Adipocyte (in vitro differentiated cells): ENCODE measurements at places on chromosomes 11 and 22.

GRCh38 chr11:86489442-86489841, 114.8 kb downstream of the CCDC81 start:
- DNase-seq, result no peak

DNA sequence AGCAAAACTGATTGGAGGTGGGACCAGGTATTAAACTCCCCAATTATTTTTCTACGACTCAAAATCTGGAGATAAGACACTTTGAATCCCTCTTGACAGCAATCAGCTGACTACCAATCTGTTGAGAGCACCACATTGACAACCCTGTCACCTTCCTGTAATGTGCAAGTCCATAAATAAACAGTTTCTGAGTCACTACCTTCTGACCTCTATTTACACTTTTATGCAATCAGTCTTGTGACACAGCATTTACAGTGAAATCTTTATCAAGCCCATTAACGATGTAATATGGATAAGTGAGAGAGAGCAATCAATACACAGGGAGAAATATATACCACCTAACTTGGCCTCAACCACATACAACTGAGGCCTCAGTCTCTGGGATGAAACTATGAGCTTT, 283.7 kb upstream of the ANO5 start:
- no peak for DNase-seq

DNA sequence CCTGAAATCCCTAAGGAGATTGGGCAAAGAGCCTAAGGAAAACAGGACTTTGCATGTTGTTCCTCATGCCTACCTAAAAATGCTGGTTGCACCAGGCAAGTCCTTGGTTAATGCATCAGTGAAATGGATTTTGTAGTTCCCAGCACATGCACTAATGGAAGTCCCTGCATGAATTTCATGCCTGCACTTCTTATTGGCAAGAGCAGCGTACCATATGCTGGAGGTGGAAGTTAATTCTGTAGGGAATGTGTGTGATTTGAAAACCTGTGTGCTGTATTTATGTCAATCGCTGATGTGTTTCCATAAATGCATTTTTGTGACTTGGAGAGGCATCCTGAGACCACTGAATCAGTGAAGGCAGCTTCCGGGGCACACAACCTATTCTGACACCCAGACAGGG, 140.3 kb upstream of the MTNR1B start:
- no peak for DNase-seq

- DNase-seq, result no peak
These were observed 42.5 kb upstream of the GAL start for GRCh38 chr11:68641880-68642279.

DNA sequence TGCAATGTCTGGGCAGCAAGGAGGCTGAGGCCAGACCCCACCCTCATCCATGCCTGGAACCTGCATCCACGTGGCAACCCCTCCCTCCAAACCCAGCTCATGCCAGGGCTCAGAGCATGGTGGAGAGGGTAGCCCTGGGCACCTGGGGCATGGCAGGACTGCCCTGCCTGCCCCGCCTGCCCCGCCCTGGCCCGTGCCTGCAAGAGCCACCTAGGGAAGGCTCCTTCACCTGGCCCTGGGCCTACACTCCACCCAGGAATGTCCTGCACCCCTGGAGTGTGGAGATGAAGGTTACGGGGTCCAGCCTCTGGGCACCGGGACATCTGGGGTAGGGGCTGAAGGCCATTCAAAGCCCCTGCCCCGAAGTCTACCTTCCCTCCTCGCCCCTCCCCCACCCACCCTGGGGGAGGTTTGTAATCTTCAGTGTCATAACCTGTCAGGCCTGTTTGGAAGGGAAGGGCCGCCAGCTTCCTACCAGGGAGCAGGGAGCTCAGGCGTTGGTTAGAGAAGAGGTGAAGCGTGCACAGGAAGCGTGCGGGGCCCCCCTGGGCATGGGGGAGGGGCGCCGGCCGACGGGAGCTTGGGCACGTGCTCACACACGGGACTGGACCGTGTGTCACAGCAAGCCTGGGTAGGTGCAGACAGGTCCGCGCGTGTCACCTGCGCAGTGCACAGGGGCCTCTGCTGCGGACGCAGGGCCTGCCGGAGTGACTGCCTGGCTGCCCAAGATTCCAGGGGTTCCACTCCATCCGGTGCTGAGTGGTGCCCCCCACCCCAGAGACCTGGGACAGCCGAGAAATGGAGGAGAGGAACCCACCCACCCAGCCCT, 30.7 kb upstream of the TH start:
- no peak for DNase-seq

- DNase-seq, result no peak
These were observed 82.4 kb downstream of the MYEOV start for GRCh38 chr11:69376155-69377028.

- no peak for DNase-seq
These were observed 238.0 kb upstream of the NARS2 start for GRCh38 chr11:78812513-78813293.

GRCh38 chr11:46641639-46642038, 24.3 kb downstream of the ATG13 start:
- DNase-seq, result no peak

DNA sequence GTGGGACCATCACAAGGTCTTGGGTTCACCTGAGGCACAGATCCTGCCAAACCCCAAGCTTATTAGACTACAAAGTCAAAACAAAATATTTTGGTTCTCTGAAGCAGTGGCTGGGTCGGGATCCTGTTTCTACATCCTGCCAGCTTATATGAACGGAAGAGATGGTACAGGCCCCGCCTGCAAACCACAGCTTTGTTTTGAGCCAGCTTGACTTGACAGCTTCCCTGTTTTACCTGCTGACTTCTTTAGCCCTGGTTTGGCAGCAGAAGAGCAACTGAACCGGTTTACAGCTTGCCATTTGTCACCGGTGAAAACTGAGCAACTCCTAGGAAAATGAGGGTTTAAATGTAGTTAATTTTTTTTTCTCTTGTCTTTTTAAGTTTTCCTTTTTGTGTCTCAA, 11.4 kb downstream of the PACS1 start:
- peak; percentile 47 for DNase-seq

DNA sequence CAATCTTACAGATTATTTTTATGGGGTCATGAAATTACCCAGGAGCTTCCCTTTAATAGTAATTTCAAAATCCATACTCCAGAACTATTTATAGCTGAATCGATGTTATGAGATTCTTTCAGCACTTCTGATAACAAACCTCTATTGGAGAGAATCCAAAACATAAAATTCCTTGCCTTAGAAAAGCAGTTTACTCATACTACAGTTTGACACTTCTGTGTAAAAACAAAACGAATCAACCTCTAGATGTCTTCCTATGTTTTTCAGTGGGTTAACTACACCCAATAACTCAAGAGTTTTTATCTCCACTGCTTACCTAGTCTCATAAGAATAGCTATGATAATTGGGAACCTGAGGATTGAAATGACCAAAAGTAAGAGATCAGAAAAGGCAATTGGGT, 35.6 kb downstream of the KIF18A start:
- peak; percentile 28 for DNase-seq

GRCh38 chr11:45995342-45995734, 72.9 kb downstream of the LARGE2 start:
- no peak for DNase-seq

DNA sequence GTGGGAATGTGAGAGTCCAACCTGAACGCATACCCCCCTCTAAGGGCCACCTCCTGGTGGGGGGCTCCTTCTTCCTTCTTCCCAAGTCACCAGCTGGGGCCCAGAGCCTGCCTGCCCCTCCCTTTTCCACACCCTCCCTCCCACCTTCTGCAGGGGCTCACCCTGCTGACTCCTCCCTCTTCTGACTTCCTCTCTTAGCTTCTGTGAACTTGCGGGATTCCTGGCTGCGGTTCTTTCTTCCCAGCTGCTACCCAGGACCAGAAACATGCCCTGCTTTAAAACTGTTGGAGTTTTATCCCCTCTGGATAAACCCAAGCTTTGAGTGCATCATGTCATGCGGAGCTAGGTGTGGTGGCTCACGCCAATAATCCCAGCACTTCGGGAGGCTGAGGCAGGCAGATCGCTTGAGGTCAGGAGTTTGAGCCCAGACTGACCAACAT, 10.2 kb downstream of the LRRC74B start:
- no peak for DNase-seq

- DNase-seq, result no peak
These were observed 11.1 kb downstream of the MCHR1 start for GRCh38 chr22:40690370-40690769.

- DNase-seq, result no peak
These were observed 51.5 kb downstream of the SGSM3 start for GRCh38 chr22:40421941-40422340.

DNA sequence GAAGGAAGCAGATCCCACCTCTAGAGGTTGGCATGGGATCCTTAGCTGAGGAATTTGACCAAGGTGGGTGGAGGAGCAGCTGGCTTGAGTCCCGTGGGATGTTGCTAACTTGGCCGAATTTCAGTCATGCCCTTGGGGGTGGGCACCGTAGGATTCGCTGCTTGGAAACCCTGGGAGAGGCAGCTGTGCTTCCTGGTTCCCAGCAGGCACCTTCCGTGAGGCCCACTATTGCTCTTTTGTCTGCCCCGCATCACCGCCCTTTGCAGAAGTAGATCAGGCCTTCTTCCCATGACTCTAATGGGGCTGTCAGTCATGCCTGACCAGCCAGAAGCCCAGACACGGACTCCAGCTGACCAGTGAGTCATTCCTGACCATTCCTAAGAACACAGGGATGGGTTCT, 292.3 kb upstream of the SYN3 start:
- DNase-seq, result no peak

DNA sequence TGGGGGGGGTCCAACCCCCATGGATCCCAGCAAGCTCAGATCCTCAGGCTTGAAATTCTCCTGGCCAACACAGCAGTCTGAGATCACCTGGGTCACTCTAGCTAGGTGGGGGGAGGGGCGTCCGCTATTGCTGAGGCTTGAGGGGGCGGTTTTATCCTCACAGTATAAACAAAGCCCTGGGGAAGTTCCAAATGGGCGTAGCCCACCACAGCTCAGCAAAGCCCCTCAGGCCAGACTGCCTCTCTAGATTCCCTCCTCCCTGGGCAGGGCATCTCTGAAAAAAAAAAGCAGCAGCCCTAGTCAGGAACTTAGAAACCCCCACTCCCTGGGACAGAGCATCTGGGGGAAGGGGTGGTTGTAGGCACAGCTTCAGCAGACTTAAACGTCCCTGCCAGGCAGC, 16.7 kb downstream of the TRPC6 start:
- no peak for DNase-seq

- DNase-seq, result no peak
These were observed 2.4 kb downstream of the CTNND1 start for GRCh38 chr11:57764021-57764420.

DNA sequence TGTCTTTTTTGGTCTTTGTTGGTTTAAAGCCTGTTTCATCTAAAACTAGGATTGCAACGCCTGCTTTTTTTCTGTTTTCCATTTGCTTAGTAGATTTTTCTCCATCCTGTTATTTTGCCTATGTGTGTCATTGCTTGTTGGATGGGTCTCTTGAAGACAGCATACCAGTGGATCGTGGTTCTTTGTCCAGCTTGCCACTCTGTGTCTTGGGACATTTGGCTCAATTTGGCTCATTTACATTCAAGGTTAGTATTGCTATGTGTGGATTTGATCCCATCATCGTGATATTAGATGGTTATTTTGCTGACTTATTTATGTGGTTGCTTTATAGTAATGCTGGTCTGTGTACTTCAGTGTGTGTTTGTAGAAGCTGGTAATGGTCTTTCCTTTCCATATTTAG, 31.4 kb upstream of the ANKK1 start:
- DNase-seq, result no peak

- DNase-seq, result no peak
These were observed 2.0 kb downstream of the FIBIN start for GRCh38 chr11:26995701-26996460.

GRCh38 chr11:87012673-87013072, 25.1 kb upstream of the TMEM135 start:
- no peak for DNase-seq

DNA sequence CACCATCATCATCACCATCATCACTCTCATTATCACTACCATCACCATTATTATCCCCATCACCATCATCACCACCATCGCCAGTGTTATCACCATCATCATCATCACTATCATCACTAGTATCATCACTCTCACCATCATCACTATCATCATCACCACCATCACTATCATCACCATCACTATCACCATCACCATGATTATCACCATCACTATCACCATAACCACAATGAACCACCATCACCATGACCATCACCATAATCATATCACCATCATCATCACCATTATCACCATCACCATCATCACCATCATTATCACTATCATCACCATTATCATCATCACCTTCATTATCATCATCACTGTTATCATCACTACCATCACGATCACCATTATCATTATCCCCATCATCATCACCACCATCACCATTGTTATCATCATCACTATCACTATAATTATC, 326.7 kb downstream of the BRD1 start:
- DNase-seq, result no peak

DNA sequence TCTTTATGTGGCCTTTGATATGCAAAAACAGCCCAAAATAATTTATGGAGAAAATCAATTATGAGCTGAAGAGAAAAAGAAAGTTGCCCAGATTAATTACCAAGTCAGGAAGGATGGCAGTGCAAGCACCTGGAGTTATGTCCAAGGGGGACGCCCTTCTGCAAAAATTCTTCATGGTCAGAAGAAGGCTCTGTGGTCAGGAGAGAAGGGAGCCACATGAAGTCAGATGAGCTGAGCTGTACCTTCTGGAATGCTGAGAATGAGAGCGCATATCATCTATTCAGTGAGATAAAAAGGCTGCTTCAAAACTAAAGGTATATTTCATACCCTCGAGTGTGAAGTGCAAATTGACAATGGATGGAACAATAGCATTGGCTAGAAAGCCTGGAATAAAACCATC, 607.4 kb downstream of the NTM start:
- peak; percentile 48 for DNase-seq

- DNase-seq, result no peak
These were observed 30.4 kb upstream of the ARL14EP start for GRCh38 chr11:30292545-30292944.
